8988T (cell line): ENCODE measurements at places on chromosomes 16 and 17.

DNA sequence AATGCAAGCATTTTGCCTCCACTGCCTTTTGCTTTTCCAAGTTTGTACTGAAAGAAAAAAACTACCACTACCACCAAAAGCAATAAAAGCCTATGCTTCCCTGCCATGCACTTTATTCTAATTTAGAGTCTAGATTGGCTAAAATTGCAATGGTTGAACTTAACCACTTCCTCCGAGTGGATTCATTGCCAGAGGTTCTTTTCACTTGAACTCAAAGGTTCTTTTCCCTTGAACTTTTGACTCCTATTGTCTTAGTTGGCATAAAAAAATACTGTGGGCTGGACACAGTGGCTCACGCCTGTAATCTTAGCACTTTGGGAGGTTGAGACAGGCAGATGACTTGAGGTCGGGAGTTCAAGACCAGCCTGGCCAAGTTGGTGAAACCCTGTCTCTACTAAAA, 319.8 kb upstream of the GOT2 start:
- DNase-seq: no peak

- DNase-seq: no peak
Measured at GRCh38 chr16:50324345-50324744, 44.4 kb downstream of the BRD7 start.

DNA sequence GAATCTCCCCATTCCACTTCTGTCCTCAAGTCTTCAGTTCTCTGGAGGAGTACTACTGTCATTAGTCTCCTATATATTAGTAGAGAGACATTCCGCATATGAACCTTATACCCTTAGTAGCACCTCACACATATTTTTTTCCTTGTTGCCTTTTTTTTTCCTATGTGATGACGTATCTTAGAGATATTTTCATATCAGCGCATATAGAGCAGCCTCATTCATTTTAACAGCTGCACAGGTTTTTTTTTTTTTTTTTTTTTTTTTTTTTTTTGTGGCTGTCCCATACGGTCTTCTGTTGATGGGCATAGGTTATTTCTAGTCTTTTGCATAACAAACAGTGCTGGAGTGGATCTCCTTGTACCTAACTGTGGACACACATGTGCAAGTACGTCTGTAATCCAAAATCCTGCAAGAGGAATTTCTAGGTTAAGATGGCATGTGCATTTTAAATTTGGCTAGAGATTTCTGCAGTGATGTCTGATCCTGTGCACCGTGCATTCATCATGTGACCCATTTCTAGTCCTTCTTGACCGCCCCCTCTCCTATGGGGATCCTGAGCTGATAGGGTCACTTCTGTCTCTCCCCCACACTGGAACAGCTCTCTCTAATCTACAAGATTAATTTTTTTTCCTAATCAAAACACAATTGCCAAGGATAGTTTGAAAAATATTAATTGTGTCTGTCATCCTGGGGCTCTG, 64.8 kb downstream of the PRKCB start:
- no peak for DNase-seq

GRCh38 chr16:58459344-58460218, 40.4 kb upstream of the NDRG4 start:
- DNase-seq: peak; percentile 68

DNA sequence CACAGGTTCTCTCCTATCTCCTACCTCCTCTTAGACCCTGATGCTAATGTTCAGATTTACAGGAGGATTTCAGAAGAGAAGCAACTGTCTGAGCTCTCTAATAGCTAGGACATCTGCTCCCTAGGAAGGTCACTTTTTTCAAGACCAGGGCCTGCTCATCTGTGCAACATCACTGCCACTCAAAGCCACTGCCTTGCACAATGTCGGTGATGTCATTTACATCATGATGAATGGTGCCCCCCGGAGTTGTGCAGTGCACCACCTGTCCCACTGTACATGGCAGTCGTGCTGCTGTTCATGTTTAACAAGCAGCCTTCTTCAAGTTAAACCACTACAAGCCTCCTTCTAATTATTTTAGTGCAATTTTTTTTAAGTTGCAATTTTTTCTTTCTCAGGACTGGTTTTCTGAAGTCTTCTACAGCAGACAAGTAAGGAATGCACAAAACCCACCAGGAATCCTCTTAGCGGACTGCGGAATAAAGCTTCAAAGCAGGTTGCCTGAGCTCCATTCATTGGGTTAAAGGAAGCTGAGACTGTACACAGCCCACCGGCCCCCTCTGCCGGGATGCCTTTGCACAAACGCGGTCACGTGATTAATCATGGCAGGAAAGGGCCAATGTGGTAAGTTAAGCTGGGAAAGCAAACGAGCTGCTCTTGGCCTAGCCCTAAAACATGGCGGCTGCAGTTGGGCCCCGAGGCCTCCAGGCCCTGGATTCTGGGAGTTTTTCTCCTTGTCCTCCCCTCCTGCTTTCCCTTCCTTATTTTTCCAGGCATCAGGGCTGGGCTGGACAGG, 74.1 kb downstream of the MYH11 start:
- DNase-seq: no peak

GRCh38 chr17:39736319-39737165, 1.2 kb upstream of the GRB7 start:
- no peak for DNase-seq

- DNase-seq: no peak
Measured at GRCh38 chr17:3848229-3848835, 2.3 kb upstream of the NCBP3 start.

DNA sequence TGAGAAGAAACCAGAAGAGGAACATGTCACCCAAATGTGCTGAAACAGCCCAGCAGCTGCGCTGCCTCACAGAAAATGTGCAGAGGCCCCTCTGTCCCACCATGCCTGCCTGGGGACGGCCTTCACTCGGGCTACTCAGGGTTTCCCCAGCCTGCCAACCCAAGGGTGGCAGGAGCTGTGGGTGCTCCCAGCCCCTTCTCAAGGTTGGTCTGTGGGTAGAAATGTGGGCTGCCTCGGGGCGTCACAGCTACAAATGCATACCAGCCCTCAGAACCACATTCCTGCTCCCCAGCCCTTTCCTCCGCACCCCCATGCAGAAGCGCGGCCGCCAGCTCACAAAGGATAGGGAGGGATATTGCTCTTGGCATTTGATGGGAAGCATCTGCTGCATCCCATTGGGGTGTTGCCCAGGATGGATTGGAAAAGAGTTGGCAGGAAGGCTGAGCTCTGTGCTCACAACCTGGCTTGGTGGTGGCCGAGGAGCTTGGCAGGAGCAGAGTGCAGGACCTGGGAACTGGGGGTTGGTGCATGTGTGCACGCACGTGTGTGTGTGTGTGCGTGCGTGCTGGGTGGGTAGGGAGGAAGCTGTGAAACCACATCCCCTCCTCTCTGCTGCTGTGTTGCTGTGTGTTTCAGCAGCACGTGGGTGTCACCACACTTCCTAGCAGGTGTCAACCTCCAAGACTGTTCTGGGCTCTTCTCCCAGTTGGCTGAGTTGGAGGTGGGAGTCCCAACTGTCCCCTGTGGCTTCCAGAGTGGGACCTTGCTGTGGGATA, 304.4 kb downstream of the SEC14L1 start:
- no peak for DNase-seq

DNA sequence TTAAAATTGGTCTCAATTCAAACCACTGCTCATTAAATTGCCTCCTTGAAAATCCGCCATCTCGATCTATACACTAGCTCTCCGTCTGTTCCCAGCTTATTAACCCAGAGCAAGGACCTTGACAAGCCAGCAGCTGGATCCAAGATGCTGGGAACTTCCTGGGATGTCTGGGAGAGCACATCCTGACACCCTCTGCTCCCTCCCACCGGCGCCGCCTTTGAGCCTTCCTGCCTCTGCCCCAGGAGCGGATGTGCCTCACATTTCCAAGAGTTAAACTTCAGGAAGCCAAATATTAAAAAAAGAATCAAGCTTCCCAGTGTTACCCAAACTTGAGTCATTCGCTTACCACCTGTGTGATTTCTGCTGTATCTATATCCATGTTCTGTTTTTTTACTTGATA, 107.9 kb downstream of the HAPSTR1 start:
- DNase-seq: no peak

GRCh38 chr17:81608082-81608481, 28.8 kb downstream of the NPLOC4 start:
- no peak for DNase-seq

GRCh38 chr17:69945698-69946185, 129.3 kb upstream of the KCNJ16 start:
- DNase-seq: no peak

GRCh38 chr16:57071831-57072582, 20.4 kb upstream of the CPNE2 start:
- DNase-seq: no peak

DNA sequence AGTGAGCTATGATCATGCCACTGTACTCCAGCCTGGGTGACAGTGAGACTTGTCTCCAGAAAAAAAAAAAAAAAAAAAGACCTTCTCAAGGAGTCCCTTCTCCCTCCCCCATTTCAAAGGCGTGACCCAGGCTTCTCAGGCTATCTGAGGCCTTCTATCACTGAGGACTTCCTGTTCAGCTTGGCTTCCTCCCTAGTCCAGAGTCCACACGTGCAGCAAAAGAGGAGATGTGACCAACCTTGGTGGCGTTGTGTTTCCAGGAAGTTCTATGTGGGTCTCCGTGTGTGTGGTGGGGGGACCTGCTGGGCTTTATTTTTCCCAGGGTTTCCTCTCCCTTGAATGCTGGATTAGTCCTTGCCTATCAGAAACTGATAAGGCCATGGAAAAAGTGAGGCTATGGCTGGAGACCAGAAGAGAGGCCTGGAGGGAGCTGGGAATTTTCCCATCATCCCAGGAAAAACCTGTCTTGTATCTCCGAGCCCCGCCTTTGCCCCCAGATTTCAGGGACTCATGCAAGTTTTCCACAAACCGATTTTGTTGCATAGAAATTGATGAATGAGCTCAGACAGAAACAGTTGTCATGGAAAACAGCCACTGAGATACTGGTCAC, 148.1 kb downstream of the SALL1 start:
- no peak for DNase-seq

GRCh38 chr17:14458724-14459123, 157.8 kb downstream of the HS3ST3B1 start:
- no peak for DNase-seq

DNA sequence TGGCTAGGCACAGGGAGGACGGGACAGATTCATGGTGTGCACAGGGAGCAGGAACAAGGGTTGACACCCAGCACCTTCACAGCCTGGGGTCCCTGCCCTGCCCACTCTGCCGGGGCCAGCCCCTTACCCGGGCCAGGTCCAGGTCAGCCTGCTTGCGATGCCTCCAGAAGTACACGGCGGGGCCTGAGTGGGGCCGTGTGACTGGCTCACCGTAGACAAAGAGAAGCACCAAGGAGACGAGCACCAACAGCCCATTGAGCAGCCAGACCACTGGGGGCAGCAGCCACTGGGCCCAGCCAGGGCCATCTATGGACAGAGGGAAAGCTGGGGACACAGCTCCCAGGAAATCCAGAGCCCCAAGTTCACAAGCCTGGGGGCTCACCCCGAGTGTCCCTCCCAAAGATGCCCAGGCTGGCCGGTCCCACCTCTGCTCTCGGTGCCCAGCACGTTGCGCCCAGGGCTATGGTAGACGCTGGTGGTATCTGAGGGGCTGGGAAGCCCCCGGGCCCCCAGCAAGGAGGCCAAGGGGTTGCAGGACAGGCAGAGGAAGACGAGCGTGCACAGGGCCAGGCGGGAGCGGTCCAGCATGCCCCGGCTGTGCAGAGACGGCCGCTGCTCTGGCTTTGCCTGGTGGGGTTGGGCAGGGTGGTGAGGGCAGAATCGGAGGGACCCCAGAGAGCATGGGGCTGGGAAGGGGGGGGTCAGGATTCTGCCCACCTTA, 19.8 kb downstream of the SREBF1 start:
- no peak for DNase-seq

DNA sequence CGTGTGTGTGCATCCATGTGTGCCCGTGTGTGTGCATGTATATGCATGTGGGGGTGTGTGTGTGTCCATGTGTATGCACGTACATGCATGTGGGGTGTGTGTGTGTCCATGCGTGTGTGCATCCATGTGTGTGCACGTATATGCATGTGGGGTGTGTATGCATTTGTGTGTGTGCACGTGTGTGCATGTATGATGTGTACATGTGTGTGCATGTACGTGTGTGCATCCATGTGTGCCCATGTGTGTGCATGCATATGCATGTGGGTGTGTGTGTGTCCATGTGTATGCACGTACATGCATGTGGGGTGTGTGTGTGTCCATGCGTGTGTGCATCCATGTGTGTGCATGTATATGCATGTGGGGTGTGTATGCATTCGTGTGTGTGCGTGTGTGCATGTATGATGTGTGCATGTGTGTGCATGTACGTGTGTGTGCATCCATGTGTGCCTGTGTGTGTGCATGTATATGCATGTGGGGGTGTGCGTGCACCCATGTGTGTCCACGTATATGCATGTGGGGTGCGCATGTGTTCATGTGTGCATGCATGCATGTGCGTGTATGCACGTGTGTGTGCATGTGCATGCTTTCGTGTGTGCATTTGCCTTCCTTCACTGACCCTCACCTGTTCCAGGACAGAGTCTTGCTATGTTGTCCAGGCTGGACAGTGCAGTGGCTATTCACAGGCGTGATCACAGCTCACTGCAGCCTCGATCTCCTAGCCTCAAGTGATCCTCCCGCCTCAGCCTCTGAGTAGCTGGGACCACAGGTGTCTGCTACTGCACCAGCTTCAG, 129.6 kb upstream of the TNRC6C start:
- DNase-seq: no peak

- no peak for DNase-seq
Measured at GRCh38 chr16:49336581-49336980, 37.0 kb upstream of the C16orf78 start.
